Activated CD4-positive, alpha-beta T cell treated with anti-CD3 and anti-CD28 coated beads for 36 hours (primary cell): ENCODE measurements at places on chromosomes 2 and 18.

DNA sequence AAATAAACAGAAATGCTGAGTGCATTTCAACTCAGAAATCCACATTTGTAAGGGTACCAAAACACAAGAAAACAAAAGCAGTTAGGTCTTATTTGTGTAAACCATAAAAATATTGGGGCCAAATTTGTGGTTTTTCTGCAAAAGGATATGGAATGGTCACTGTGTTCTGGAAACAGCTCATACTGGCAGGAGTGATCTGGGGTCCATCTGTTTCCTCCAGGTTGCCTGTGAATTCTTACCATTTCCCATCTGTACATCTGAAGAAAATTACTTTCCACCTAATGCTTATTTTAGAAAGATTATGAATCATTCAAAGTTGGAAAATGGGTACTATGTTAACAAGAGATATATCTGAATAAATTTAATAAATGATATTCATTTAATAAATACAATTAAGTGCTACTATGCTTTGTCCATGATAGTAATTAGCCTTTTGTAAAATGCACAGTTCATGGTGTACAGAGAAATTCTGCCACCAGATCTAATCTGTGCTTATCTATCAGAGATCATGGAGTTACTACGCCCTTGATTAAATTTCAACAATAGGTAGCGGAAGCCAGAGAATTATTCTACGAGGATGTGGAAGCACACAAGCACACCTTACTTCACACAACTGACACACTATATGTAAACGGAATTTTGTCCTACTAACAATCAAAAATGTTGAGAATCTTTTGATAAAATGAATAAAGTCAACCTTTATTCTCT is 10.9 kb downstream of the ALS2 start:
- H3K27ac ChIP-seq: no peak overlapping the region
- H3K4me3 ChIP-seq: no peak overlapping the region
- peaks cover 11% of the 10 kb centered on the region for H3K36me3 ChIP-seq
- DNase-seq: no peak

DNA sequence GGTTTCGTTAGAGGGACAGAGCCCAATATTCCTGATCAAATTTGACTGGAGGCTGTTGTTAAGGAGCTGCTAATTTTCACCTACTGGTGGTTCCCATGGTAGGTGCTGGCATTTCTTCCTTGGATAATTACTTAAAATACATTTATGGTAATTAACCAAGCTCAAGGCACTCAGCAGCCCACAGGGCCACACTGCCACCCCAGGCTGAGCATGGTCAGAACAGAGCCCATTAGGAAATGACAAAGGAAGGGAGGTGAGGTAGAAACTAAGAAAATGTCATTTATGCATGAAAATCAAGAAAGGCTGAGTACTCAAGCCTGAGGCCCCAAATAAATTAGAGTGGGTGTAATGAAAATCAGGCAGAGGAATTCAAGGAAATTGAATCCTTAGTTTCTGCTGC is 510.2 kb upstream of the GYPC start:
- H3K36me3 ChIP-seq: no peaks in the 10 kb centered on the region
- DNase-seq: no peak
- H3K4me1 ChIP-seq: no peaks in the 10 kb centered on the region
- H3K27me3 ChIP-seq: peaks cover 3% of the 10 kb centered on the region
- H3K27ac ChIP-seq: no peak overlapping the region
- no peak overlapping the region for H3K4me3 ChIP-seq

- no peaks in the 10 kb centered on the region for H3K4me1 ChIP-seq
- no peaks in the 10 kb centered on the region for H3K27me3 ChIP-seq
- H3K27ac ChIP-seq: no peak overlapping the region
- no peak overlapping the region for H3K4me3 ChIP-seq
- H3K36me3 ChIP-seq: no peaks in the 10 kb centered on the region
Observed at GRCh38 chr18:65468881-65469280, 281.9 kb upstream of the CDH7 start.

GRCh38 chr2:46945671-46946070 is 30.1 kb upstream of the MCFD2 start:
- no peak overlapping the region for H3K4me3 ChIP-seq
- H3K4me1 ChIP-seq: peaks cover 40% of the 10 kb centered on the region
- no peaks in the 10 kb centered on the region for H3K27me3 ChIP-seq

DNA sequence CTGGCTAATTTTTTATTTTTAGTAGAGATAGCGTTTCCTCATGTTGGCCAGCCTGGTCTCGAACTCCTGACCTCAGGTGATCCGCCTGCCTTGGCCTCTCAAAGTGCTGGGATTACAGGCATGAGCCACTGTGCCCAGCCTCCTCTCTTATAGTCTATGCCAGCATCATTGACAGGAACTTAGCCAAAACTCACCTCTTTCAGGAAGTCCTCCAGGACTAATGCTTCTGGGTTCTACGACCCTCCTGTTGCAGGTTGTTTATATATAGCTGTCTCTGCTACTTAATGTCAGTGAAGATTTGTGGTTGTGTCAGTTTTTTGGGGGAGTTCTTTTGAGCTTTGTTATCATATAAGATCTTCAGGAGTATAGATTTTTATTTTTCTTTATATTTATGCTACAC is 112.1 kb upstream of the CDC42EP3 start:
- H3K4me1 ChIP-seq: no peaks in the 10 kb centered on the region
- peaks cover under 1% of the 10 kb centered on the region for H3K36me3 ChIP-seq
- H3K27ac ChIP-seq: no peak overlapping the region
- H3K27me3 ChIP-seq: no peaks in the 10 kb centered on the region
- H3K4me3 ChIP-seq: no peak overlapping the region

DNA sequence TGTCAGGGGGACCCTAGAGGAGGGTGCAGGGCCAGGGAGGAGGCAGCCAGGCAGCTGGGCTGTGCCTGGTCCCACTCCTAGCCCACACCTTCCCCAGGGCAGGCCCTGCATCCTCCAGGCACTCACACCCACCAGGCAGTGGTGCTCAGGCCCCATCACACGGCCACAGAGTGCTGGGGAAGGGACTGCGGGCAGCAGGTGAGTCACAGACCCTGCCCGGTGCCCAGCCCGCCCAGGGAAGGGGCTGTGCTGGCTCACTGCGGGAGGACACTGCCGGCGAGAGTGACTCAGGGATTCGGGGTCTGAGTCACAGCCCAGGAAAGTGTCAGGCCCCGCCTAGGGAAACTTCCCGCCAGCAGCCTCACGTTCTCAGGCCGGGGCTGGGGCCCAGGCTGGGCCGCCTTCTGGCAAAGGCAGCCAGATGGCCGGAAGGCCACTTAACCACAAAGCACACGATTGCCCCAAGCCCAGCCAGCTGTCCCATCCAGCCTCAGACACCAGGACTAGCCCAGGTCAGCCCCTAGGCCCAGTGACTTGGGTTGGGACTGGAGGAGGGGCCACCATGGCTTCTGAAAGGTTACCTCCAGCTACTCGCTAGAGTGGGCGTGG is 42.2 kb downstream of the BIN1 start:
- peak overlapping the region; percentile 72 for H3K27ac ChIP-seq
- no peaks in the 10 kb centered on the region for H3K27me3 ChIP-seq
- peak; percentile 92 for DNase-seq
- H3K36me3 ChIP-seq: peaks cover 18% of the 10 kb centered on the region

- no peaks in the 10 kb centered on the region for H3K36me3 ChIP-seq
- no peak for DNase-seq
- no peaks in the 10 kb centered on the region for H3K4me1 ChIP-seq
- no peaks in the 10 kb centered on the region for H3K27me3 ChIP-seq
- no peak overlapping the region for H3K27ac ChIP-seq
- no peak overlapping the region for H3K4me3 ChIP-seq
Observed at GRCh38 chr2:167581961-167582574, 665.3 kb downstream of the STK39 start.

DNA sequence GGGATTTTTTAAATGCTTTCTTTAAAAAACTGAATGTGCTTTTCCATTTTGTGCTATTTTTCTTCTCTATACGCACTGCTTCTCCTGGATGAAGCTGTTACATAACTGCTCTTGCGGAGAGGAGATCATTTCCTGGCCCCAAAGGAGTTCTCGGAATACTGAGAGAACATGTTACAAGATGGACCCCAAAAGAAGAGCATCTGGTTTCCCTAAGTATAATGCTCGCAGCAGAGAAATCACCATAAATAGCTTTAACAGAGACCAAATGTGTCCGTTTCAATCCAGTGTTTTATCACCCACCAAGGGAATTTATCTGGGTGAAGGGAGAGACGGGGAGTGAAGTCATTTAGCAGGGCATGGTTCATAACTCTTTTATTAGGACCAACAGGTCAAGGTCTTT is 80.1 kb downstream of the RBM43 start:
- no peaks in the 10 kb centered on the region for H3K4me1 ChIP-seq
- H3K27ac ChIP-seq: no peak overlapping the region
- DNase-seq: no peak
- H3K27me3 ChIP-seq: peaks cover 16% of the 10 kb centered on the region

DNA sequence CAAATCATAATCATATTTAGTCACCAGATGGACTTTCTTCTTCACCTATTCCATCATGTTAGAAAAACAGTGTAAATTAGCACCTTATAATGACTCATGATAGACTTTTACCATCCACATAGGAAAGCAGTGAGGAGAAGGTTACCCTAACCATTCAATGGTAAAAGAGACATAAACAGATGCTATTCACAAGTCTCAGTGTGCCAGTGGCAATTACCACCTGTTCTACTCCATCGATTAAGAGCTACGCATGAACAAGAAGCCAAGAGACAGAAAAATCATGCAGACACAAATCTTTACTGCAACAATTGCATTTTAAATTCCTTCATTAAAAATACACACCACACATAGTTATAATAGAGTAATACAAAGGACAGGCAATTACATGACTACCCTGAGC is 106.7 kb upstream of the CHAC2 start:
- H3K27me3 ChIP-seq: no peaks in the 10 kb centered on the region
- DNase-seq: no peak
- peaks cover 24% of the 10 kb centered on the region for H3K36me3 ChIP-seq
- no peak overlapping the region for H3K4me3 ChIP-seq
- no peak overlapping the region for H3K27ac ChIP-seq

- H3K27me3 ChIP-seq: no peaks in the 10 kb centered on the region
- no peaks in the 10 kb centered on the region for H3K36me3 ChIP-seq
- H3K4me3 ChIP-seq: no peak overlapping the region
- H3K4me1 ChIP-seq: no peaks in the 10 kb centered on the region
Observed at GRCh38 chr2:77155511-77155910, 366.7 kb downstream of the LRRTM4 start.

DNA sequence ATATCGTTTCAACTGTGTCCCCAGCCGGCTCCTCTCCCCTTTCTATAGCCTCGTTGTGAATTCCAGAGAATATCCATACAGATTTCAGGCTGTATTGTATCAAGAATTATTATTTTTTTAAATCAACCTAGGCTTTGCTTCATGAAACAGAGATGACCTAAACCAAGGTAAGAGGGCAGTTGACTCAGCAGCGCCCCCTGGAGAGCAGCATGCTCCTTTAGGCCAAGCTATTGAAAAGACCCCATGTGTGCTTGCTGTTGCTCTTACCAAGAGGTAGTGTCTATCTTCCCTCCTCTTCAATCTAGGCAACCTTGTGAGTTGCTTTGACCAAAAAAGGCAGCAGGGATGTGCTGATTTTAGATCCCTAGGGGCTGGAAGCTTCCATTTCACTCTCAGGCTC is 426.7 kb upstream of the SMIM21 start:
- H3K4me1 ChIP-seq: no peaks in the 10 kb centered on the region
- H3K4me3 ChIP-seq: no peak overlapping the region
- H3K36me3 ChIP-seq: no peaks in the 10 kb centered on the region
- DNase-seq: peak; percentile 55

DNA sequence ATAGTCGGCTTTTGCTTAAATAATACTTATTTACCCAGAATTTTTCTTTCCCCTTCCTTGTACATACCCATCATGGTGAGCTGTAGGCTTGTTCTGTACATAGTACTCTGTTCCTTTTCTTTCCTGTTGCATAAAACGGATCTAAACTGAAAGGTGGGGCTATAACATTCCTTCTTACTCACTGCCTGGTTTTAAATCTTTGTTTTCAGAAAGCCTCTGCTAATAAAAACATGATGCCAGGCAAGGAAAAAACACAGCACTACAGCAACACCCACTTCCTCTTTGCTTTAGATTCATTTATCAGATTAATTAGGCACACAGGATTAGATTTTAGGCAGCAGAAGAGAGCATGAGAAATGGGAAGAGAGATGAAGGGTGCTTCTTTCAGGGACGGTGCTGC is 19.6 kb upstream of the STON1 start:
- no peak overlapping the region for H3K27ac ChIP-seq
- DNase-seq: no peak
- H3K27me3 ChIP-seq: no peaks in the 10 kb centered on the region
- H3K4me3 ChIP-seq: no peak overlapping the region

DNA sequence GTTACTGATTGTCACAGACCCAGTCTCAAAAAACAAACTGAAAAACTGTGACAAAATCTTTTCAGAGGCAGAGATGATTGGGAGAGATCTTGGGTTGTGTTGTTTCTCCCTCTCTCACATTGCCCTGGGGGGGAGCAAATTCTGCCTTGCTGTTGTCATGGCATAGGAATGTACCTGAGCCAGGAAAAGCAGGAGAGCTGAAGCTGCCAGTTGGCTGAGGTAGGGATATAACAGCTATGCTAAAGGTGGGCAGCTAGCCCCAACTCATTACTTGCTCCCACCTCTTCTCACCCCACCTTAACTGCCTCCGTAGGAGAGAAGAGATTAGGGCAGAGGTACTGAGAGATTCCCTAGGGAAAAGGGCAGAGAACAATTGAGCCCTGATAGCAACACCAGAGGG is 299.3 kb downstream of the OSR1 start:
- no peak overlapping the region for H3K27ac ChIP-seq
- H3K36me3 ChIP-seq: no peaks in the 10 kb centered on the region
- no peaks in the 10 kb centered on the region for H3K4me1 ChIP-seq
- DNase-seq: no peak
- H3K4me3 ChIP-seq: no peak overlapping the region
- no peaks in the 10 kb centered on the region for H3K27me3 ChIP-seq

- H3K27ac ChIP-seq: no peak overlapping the region
- no peak for DNase-seq
- peaks cover 36% of the 10 kb centered on the region for H3K4me1 ChIP-seq
- H3K36me3 ChIP-seq: no peaks in the 10 kb centered on the region
- H3K4me3 ChIP-seq: no peak overlapping the region
Observed at GRCh38 chr2:64943387-64944150, 45.6 kb upstream of the SLC1A4 start.

DNA sequence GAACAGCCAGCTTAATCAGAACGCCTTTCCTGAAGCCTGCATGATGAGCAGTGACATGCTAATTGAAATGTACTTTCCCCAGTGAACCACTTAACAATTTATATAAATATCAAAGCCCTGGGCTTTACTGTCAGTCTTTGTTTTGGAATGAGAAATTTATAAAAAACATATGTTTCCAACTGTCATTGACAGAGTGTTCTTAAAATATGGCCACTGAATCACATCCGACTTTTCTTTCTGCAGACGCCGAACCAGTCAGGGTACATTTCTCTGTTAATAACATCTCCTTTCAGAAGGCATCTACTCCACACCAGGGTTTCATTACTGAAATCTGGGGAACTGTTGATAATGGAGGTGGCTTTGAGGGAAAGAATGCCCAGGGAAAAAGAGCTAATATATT is 343.7 kb downstream of the INSIG2 start:
- H3K4me3 ChIP-seq: no peak overlapping the region
- H3K36me3 ChIP-seq: no peaks in the 10 kb centered on the region

- DNase-seq: no peak
- no peaks in the 10 kb centered on the region for H3K36me3 ChIP-seq
- peaks cover 2% of the 10 kb centered on the region for H3K27me3 ChIP-seq
- no peaks in the 10 kb centered on the region for H3K4me1 ChIP-seq
- no peak overlapping the region for H3K27ac ChIP-seq
- no peak overlapping the region for H3K4me3 ChIP-seq
Observed at GRCh38 chr2:150134223-150134857, 353.1 kb downstream of the RND3 start.
